ENCODE measurements at places on chromosomes 11 and 22.

- no peak for DNase-seq
Observed at GRCh38 chr11:79102840-79103239, 338.0 kb downstream of the TENM4 start.

DNA sequence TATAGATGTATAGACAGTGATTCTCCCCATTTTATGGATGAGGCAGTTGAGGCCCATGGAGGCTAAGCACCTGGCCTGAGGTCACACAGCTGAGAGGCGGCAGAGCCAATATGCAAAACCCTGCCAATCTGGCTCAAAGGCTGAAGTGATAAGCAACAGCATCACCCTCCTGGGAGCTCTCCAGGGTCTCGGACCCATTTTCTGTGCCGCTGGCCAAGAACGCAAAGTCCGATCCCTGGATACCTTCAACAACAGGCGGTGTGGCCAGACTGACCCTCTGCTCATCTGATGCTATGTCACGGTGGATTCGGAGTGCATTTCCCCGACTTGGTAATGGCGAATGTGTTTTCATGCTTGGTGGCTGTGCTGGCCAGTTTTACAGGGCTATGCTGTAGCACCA lies 595.0 kb downstream of the TBC1D22A start:
- DNase-seq, result no peak

DNA sequence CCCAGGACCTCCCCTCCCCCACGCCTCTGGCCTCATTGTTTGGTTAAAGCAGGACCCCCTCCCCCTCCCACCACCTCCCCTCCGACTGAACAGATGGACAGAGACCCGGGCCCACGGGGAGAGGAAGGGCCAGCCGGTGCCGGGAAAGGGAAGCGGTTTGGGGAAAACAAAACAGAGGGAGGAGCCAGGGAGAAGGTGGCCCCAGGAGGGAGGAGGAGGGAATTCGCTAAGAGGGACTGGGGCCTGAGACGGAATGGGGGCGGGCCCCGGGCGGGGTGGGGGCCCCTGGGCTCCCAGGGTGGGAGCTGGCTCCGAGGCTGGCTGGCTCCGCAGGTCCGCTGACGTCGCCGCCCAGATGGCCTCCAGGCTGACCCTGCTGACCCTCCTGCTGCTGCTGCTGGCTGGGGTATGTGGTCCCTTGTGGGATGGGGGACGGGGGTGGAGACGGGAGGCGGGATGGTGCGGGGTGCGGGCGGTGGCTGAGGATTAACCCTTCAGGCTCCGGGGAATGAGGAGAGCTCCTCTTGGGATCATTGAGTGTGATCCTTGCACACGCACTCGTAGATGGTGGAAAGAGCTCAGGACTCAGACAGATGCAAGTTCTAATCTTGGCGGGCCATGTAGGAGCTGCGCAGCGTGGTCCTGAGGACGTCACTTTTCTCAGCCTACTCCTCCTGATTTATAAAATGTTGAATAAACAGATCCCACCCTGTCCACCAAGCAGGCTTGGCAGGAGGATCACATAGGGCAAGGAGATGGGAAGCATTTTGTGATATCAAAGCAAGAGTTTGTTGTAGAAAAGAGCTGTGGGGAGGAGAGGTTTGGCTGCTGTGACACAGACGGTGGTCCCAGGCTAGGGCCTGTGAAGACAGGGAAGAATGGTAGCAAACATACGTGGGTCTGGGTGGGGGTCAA lies 688 bp downstream of the SERPING1 start:
- DNase-seq, result peak; percentile 23

DNA sequence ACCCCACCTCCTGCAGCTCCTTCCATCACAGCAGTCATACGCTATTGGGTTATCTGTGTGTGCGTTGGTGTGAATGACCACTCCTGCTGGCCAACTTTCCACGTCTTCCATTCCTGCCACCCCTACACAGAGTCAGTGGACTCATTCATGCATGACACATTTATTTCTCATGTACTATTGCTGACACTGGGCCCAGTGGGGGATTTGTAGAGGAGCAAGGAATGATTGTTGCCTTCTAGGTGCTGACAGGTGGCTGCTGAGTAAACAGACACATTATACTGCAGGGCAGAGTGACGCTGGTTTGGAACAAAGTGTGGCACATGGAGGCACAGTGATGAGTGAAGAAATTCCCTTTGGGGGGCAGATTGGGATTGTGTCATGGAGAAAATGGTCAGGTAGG lies 113.9 kb downstream of the CCDC81 start:
- no peak for DNase-seq

DNA sequence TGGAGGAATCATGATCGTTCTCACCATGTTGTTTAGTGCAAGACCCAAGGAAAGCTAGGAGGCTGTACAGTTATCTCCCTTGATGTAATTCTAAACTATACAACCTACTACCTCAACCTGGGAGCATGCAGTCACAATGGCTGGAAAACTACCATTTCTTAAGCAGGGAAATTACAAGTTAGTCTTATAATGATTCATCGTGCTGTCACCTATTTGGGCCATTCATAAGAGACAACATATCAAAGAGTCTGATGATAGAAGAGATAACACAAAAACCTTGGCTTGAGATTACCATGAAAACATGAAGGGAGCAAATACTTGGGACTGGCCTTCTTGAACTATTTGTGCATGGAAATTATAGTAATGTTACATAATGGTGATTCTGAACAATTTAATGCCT lies 30.5 kb upstream of the BLID start:
- peak; percentile 62 for DNase-seq

DNA sequence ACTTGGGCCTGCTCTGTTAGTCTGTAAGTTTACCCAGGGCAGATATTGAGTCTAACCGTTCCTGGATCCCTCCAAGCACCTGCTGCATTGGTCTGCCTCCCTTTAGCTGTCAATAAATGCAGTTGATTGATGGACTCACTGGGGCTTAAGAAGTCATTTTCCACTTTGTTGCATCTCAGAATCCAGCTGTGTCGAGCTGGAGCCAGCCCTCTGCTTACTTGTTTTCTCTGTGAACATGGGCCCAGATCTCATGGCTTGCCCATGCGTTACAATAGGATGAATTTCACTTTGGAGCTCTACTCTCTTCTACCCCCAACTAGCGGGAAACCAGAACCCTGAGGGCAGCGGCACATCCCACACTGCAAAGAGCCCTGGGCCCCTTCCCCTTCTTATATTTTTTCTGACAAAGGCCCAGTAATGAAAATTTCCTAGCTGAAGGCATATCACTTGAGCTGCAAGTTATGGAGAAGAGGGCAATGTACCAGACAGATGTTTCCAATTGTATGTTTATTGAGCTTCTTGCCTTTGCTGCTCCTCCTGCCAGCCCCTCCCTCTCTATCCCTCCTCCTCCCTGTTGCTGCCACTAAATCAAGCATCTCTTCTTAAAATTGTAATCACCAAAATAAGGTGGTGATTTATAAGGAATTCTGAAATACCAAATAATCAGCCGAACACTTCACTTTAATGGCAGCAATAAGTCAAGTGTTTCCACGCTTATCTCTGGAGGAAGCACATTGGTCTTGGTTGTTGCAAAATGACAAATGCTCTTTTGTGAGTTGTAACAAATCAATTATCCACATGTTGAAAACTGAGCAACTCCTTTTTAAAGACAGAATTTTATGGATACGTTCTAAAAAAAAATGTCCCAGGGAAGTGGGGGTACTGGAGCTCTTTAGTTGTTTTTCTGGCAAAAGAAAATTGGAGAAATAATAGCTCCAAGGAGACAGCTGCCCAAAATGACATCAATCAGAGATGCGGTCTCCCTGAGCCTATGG lies 212.3 kb upstream of the ZBED5 start:
- no peak for DNase-seq

DNA sequence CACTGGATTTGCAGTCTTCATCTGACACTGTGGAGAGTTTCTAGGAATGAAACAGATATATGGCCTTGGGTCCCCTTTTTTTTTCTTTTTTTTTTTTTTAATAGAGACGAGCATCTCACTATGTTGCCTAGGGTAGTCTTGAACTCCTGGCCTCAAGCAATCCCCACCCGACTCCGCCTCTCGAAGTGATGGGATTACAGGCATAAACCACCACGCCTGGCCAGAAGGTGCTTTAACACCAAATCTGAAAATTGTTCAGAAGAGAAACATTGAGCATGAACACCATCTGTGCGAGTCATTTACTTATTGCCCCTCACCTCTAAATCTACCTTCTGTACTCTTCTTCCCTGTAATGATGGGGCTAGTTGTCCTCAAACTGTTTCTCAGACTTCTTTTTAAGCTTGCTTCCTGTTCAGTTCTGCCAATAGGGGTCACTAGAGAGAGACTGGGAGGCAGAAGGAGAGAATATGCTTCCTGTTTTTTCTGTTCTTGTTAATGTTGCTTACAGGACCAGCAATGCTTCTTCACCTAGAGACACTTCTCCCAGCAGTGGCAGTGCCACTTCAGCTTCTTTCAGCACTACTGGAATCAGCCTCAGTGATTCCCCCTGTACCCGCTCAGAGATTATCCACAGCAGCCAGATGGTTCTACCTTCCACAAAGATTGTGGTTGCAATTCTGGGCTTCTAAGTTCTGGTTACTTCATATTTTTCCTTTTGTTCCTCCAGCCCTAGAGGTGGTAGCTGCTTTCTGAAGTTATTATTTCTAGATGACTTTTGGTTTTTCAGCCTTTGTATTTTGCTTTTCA lies 20.8 kb upstream of the ZBED5 start:
- DNase-seq, result peak; percentile 51

DNA sequence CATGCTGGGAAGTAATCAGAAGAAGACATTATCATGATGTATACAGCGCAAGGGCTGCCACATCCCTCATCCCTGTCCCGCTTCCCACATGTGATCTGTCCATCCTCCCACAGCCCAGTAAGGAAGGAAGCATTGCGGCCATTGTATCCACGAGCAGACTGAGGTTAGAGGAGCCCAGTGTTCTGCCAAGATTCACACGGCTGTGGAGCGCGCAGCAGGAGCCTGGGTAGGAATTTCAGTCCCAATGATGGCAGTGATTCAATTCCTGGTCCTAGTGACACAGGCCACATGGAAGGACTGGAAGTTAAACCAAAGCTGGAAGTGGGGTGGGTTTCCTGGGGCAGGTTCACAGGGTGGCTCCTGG lies 89.2 kb downstream of the RTL6 start:
- no peak for DNase-seq

DNA sequence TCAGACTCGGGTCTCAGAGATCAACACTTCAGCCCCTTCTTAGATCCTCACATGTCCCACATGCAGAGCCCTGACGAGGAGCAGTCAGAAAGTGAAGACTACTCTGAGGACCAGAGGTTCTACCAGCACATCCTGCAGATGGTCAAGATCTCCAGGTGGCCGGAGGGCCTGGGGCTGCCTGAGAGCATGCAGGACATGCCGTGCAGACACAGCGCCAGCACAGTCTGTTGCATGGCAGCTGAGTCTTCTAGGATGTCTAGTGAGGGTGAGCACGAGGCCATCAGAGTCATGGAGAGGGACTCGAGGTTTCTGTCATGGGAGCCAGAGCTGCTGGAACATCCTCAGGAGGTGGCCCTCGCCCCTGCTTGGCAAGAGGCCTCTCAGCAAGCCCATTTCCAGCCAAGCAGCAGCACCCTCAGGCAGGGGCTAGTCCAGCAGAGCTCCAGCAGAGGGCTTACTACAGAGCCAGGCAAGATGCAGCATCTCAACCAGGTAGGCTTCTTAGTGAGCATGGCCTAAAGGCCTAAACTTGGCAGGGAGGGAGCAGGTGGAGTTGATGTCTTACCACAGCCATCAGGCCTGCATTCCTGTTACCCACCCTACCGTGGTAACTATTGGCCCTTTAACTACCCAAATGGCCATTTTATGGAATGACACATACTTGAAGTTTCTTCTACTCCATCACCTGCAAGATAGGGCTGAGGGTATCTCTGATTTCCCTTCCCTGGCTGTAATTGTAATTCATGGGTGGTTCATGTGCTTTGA lies 28.7 kb downstream of the CEP164 start:
- no peak for DNase-seq

DNA sequence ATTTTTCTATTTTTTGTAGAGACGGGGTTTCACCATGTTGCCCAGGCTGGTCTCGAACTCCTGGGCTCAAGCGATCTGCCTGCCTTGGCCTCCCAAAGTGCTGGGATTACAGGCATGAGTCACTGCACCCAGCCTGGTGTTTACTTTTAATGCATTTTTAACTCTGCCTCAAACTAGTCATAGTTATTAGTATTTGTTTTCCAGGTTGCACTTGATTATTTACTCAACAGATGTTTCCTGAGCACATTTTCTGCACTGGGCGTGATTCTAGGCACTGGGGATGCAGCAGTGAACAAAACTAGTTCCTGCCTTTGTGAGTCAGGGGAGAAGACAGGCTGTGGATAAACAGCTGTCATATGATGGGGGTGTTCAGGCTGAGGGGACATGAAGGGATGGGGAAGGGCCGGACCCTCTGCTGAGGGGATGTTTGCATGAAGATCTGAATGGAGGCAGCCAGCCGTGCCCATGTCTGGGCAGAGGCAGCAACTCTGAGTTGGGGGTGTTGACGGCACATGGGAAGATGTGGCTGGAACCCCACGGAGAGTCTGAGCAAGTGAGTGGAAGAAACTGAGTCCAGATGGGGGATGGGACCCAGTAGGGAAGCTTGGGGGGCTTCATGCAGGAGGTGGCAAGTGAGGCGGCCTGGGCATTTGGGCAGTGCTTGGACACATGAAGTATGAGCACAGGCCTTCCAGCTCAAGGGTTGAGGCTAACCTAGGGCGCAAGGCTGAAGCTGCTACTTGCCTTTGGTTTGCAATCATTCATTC lies 34.4 kb downstream of the MPPED1 start:
- no peak for DNase-seq

DNA sequence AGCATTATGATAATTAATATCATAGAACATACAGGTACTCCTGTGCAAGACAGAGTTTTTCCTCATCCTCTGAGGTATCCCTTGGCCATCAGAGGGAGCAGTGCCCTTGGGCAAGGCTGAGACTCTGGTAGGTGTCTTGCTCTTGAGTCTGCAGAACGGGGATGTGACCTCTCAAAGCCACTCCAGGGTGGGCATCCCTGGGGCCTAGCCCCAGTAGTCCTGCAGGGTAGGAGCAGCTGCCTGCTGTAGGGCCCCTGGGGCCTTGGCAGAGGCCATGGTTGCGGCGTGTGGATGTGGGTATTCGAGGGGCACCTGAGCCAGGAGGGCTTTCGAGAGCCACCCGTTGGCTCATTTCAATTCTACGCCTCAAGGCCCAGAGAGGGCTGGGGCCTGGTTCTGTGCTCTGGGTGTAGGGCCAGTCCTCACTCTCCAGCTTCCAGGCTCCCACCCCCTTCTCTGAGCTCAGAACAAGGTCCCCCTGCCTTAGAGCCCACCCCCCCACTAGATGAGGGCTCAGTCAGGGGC lies 7.7 kb upstream of the OMP start:
- no peak for DNase-seq

- DNase-seq, result no peak
Observed at GRCh38 chr11:118596224-118597146, 10.9 kb upstream of the PHLDB1 start.

DNA sequence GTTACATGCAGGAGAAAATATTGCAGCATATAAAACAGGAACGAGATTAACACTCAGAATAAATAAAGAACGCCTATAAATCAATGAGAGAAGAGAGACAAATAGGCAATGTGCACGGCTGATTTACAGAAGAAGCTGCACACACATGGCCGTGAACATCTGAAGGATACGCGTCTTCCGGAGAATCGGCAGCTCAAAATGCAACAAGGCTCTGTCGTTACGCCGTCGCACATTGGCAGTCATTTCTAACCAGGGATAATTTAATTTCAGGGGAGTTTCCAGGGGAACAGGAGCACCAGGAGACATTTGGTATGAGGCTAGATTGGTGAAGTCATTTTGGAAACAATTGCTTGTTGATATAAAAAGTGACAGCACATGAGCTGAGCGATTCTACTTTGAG lies 745.2 kb downstream of the BRD1 start:
- DNase-seq, result no peak
